ENCODE measurements at places on chromosomes 16 and 17.
A peak's percentile ranks its signal among the peaks of the same experiment; 100 is the strongest.

DNA sequence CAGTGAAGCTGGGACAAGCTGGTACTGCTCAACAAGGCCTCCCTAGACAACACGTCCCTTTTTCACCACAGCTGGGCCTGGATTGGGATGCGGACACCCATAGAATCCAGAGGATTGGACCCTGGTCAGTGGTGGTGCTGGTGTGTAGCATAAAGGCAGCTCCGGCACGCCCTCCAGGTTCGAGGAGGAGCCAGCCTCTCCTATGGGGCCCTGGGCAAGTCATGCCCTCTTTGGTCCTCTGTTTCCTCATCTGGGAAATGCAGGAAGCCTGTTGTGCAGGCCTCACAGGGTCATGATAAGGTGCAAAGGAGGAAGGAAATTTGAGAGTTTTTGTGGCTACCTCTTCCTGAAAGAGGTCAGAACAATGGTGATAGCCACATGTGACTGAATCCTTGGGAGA, 1741.7 kb downstream of the TP53TG3F start:
- no peak for DNase-seq

GRCh38 chr16:59192551-59193199, 458.6 kb upstream of the GOT2 start:
- DNase-seq: no peak

DNA sequence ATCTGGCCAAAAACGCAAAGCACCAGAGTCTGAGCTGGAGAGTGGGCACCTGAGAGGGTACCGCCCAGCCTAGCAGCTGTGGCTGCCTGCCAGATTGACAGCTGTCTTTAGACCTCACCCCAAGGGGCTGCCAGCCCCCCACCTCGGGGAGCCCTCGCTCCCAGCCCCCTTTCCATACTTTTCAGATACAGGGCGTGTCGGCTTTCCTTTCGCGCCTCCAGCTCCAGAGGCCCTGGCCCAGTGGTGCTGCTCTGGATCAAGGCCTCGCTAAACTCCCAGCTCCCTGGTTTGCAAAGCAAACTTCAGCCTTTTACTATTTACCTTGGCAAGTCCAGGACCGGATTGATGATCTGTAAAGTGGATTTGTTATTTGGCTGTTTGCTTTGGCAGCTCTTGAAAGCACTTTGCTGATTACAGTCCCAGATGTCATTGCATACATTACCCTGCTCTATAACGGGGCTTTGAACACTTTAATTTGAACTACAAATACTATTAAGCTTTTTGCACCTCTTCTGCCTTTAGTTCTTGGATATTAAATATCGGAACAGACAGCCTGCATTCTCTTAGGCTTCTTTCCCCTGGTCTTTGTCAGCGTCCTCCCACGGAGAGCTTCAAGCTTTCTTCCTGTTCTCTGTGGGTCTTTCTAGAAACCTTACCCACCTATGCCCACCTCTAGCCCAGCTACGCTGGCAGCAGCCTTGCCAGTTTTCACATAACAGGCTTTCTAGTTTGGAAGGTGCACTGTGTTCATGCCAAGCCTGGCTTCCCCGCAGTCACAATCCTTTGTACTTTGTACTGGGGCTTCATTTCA, 63.6 kb upstream of the TBX2 start:
- peak; percentile 71 for DNase-seq

DNA sequence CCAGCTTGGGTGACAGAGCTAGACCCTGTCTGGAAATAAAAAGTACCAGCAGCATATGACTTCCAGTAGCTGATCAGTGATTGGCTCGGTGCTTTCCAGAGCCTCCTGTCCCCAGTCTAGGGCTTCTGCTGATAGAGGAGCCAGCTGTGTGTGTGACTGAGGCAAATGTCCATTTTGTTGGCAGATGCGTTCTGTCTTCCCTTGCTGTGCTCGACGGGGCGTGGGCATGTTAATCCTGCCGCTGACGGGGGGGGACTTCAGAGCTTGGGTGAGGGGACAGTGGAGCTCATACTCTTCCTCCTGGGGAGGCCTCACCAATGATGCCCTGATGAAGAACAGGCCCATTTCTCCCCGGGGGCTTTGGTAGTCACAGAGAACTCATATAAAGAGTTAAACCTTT, 14.6 kb downstream of the KCTD2 start:
- DNase-seq: no peak

DNA sequence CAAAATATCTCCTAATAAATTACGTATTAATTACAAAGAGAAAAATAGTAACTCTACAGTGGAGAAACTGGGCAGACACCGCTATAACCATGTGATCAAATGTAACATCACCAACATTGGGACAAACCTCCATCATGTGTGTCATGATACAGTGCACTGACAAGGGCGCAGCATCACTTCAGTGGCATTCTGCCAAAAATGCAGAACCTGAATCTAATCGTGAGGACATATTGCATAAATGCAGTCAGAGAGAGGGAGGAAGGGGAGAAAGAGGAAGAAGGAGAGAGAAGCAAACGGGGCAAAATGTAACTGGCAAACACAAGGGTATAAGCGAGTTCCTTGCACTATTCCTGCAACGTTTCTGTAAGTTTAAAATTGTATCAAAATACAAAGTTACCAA, 74.2 kb upstream of the MARCHF10 start:
- DNase-seq: no peak

GRCh38 chr17:9956474-9957131, 51.5 kb upstream of the RCVRN start:
- DNase-seq: no peak

DNA sequence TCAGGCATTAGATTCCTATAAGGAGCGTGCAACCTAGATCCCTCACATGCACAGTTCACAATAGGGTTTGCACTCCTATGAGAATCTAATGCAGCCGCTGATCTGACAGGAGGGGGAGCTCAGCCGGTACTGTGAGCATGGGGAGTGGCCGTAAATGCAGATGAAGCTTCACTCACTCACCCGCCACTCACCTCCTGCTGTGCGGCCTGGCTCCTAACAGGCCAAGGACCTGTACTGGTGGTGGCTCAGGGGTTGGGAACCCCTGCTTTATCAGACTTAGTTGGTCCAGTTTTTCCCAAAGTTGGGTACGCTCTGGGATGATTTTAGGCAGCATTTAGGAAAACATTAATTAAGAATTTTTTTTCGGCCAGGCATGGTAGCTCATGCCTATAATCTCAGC, 103.8 kb downstream of the MARF1 start:
- no peak for DNase-seq

DNA sequence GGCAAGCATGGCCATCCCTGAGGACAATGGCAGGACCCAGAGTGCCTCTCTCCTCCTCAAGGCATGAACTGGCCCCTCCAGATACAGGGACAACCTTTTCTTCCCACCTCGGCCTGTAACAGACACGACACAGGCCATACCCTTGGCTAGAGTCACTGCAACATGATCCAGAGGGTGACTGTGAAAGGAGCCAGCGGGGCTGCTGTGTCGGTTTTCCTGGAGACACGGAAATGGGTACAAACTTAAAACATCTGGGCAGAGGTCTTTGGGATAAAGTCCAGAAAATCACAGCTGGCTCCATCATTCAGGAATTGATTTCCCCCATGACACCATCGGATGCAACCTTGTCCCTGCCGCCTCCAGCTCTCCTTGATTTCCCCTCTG, 5.3 kb downstream of the CEP295NL start:
- DNase-seq: no peak

GRCh38 chr16:30361180-30361579, 6.1 kb upstream of the CD2BP2 start:
- no peak for DNase-seq

- DNase-seq: peak; percentile 71
Measured at GRCh38 chr17:57480438-57481196, 224.3 kb downstream of the MSI2 start.

DNA sequence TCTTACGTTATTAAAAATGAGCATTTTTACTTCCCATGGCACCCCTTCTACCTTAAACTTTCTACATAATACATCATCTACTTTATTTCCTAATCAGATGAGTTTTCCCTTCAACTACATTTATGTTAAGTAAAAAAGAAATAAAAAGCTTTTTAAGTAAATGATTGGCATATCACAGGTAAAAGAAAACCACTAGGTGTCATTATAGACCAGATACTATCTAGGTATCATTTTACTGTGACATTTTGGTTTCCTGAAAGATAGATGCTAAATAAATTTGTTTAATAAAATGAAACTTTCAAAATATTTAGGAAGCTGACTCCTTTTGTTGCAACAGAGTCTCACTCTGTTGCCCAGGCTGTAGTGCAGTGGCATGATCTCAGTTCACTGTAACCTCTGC, 3.8 kb upstream of the CMTM1 start:
- DNase-seq: no peak

DNA sequence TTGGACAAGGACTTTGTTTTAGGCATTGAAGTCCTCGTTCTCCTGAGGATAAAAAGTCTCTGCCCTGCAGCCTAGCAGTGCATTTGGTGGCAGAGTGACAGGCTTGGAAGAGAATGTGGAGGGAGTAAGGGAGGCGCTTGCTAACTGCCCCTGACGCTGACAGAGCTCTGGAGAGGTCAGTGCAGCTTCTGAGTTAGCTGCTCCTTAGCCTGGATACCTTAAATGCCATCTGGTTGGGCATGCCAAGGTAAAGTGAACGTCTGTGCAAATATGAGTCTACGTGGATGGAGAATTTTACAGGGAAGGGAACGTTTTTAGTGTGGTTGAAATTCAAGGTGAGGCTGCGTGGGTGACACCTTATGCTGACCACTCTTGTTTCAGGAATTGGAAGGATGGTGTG, 44.4 kb downstream of the SEC14L1 start:
- DNase-seq: no peak

DNA sequence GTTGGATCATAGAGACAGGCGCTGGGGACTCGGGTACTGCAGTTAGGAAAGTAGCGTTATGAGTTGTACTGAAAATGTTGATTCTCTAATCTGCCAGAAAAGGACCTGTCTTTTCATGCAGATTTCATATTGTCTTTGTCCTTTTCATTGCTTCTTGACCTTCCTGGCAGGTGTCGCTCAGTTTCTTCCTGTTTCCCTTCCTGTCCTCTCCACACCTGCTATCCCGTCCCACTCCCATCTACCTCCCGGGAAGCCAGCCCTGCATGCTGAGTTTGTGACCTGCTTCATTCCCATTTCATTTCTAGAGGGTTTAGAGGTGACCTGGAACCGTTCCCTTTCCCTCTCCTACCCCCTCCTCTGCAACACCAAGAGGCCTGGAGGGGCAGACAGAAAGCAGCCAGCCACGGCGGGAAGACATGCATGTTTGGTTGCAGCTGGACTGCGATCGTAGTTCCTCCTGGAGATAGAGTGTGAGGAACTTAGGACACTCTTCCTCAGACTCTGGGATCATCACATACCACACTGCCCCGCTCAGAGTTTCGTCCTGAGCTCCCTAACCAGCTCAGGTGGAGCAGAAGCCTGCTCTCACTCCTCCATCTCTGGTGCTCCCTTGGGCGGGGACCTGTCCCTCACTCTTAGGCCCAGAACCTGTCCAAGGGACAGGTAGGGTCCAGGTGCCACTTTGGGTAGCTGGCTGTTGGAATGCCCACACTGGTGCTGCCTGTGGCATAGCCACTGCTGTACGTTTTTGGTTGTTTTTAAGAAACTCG, 23.9 kb upstream of the ARHGAP23 start:
- no peak for DNase-seq

- no peak for DNase-seq
Measured at GRCh38 chr17:17902877-17903276, 66.1 kb upstream of the SREBF1 start.

- no peak for DNase-seq
Measured at GRCh38 chr17:26818736-26819135, 475.2 kb upstream of the WSB1 start.

DNA sequence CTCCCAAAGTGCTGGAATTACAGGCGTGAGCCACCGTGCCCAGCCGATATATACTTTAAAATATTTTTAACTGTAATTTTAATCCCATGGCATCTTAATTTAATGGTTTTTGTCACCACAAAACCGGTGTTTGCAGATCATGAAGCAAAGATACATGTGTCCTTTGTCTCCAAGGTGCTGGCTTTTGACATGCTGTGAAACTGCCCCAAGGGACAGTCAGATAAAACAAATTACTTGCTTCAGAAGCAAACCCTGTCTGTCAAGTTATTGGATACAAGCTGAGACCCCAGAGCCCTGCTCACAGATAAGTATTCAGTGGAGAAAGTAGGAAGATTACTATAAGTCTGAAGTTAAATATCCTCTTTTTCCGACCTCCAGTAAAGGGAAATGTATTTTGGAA, 39.8 kb downstream of the ARL4D start:
- no peak for DNase-seq

DNA sequence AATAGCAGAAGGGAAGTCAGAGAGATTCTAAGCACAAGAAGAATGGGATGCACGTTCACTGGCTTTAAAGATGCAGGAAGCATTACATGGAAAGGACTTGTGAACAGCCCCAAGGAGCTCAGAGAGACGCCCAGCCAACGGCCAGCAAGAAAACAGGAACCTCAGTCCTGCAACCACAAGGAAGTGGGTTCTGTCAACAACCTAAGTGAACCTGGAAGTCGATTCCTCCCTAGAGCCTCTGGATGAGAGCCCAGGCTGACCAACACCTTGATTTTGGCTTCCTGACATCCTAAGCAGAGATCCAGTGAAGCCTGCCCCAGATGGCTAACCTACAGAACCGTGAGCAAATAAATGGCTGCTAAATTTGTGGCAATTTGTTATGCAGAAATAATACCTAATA, 24.5 kb downstream of the GPR142 start:
- no peak for DNase-seq

DNA sequence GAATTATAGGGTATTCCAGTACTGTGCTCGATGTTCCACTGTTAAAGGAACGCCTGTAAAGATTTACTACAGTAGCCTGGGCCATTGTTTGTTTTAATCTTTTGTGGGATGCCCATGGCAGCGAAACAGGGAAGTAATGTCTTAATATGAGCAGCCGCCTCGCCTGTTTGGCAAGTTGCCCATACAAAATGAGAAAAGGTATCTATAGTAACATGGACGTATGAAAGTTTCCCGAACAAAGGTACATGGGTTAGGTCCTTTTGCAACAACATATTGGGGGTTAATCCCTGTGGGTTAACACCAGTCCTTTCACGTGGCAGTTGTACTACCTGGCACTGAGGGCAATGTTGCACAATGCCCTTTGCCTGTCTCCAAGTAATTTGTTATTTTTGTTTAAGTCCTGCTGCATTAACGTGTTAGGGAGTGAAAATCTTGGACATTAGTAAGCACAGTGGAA, 21.1 kb upstream of the TMC5 start:
- DNase-seq: no peak

GRCh38 chr17:46916211-46916610, 6.7 kb upstream of the GOSR2 start:
- no peak for DNase-seq

DNA sequence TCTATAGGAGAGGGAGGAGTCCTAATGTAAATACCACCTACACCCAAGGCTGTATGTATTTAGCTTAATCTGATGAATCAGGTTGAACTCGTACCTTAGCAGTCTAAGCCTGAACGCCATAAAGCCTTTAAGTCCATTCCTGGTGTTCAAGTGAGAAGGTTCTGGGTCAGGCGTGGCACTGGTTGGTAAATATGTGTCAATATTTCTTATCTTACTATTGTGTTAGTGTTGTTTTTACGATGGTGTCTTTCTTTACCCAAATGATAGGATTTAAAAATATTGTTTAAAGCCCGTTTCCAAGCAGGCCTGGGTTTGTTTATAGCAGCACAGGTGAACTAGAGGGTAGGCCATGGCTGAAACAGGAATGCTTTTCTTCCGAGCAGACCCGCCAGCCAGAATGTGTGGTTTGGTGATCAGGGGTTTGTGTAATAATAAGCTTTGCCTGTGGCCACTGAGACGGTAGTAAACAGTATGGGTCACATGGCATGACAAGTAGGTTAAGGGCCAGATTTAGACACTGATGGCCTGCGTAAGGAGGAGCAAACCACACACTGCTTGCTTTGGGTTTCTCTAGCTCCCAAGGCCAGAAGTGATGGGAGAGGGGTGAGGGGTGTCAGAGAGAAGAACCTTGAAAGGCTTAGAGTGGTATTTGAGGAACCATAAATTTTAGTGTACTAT, 3.3 kb downstream of the TMEM94 start:
- DNase-seq: no peak

- DNase-seq: no peak
Measured at GRCh38 chr17:49597928-49598655, 22.4 kb downstream of the NXPH3 start.

Data from astrocyte of the cerebellum (primary cell).